Sciatic nerve (tissue), 2 donors: ENCODE measurements at places on chromosomes 6 and 20. TPM values are rescaled to one million over a fixed set of nuclear protein-coding genes. Genes with fewer than 3 reads are reported as not detected.

Gene RAD21L1
- total RNA-seq = not detected

DNA sequence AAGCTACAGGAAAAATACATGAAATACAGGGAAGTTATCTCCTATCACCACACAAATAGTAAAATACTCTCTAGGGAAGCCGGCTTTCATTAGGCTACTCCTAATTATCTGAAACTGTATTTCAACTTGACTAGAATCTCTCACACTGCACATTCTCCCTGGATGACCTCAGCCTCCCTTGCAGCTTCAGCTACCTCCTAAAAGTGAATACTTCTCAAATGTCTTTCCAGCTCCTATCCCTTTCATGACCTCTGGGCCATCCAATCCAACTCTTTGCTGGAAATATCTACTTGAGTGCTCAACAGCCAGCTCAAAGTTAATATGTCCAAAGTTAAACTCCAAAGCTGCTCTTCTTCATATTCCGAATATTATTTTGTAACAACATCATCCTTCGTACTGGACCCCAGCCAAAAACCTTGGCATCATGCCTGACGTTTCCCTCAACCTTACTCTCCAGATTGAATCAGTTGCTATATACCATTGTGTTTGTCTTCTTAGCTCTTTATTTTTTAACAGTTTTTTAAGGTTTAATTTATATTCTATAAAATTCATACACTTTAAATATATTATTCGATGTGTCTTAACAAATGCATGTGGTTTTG, 29.4 kb upstream of the KIF6 start:
- peak; percentile 73 for DNase-seq

Gene ZC2HC1B
- total RNA-seq = not detected

DNA sequence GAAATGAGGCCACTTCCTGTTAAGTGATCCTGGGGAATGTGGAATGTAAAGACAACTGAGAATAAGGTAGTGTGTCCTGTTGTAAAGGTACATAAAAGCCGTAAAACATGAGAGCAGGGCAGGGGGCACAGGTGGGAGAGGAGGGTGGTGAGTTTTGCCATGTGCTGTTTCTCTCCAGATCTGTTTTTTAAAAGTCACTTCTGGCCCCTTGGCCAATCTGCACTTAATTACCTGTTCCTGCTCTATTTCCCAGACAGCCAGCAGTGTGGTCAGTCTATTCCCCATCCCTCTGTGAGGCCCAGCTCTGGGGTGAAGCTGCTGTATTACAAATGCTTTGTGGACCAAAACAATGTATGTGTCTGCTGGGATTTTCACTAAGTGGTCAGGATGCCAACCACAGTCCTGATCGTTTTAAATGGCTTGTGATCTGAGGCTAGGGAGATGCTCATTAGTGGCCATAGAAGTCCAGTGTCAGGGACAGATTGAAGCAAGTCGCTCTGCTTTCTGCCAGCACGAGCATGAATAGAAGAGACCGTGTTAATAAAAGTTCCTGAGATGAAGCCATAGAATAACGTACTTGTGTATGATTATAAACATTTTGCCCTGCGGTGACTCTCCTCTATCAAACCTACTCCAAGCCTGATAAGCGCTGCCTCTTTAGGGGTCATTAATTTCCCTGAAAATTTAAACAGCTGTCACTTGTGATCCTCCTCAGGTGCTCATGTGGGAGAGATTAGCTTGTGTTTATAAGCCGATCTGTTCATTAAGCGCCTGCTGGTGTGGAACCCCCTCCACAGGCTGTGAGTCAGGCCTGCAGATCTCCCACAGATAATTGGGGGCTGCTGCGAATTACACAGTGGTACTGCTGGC, 111.8 kb upstream of the CENPW start:
- no peak for DNase-seq

Gene TRIM15
- total RNA-seq = not detected

GRCh38 chr6:111703723-111704122, 98.0 kb upstream of the TRAF3IP2 start:
- no peak for DNase-seq

DNA sequence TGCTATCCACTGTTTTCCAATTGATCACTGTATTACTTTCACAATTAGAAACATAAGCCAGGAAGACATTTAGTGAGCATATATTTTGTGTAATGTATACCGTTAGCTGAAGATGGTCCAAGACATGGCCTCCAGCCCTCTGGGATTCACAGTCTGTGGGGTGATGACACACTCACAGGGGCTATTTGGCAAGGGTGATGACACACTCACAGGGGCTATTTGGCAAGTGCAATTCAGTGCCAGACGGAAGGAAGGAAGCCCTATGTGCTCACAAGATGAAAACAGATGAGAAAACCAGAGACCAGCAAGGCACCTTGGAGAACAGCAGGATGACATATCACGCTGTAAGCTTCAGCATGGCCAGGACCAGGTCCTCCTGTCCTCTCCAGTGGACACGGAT, 183.7 kb downstream of the MBOAT1 start:
- no peak for DNase-seq

Gene RNF8
- total RNA-seq = 15.7 TPM

- DNase-seq = no peak
Measured at GRCh38 chr6:163525926-163526325, 111.4 kb downstream of the QKI start.

Gene KCNK5
- 15.6 TPM for total RNA-seq

Gene PLA2G7
- 5.9 TPM for total RNA-seq

DNA sequence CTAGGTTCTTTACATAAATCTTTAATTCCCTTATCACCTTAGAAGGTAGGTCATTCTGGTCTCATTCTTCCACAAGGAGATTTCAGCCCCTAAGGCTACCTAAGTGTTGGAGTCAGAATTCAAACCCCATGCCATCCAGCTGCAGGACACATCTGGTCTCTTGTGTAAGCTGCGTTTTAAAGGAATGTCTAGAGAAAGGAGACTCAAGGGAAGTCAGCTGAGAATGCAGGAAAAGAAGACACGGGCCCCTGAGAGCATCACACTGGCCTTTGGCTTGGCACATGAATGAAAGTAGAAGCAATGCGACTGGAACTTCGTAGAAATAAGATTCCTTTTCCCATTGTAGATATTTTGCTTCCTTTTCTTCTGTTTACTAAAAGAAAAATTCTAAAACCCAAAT, 76.7 kb upstream of the SYNJ2 start:
- DNase-seq = no peak

DNA sequence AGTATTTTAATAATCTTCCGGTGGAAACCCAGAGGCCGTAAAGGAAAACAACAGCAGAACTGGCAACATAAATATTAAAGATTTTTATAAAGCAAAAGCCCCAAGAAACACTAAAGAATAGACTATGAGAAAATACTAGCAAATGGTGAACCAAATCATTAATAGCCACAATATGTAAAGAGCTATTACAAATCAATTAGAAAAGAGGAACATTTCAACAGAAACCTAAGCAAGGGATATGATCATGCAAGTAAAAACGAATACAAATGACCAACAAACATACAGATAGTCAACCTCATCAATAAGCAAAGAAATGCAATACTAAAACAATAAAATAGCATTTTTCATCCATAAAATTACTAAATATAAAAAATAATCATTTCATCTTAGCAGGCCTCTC, 3.6 kb downstream of the FBXL4 start:
- no peak for DNase-seq

DNA sequence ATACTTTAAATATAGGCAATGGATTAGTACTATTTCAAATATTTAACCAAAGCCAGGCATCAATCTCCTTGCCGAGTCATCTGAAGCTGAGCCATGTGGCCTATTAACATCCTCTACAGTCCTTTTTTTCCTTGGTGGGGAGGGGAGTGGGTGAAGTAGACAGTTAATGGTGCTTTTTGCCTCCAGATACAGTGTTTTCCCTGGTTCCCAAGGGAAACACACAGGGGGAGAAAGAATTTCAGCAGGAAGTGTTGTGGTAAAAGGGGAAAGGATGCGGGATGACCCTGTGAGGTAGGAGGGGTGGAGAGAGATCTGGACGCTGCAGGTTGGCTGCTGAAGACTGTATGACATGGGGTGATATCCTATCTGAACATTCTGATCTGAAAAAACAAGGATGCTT, 9.6 kb downstream of the CLDN20 start:
- DNase-seq = no peak

- no peak for DNase-seq
Measured at GRCh38 chr6:139472351-139473015, 98.0 kb upstream of the CITED2 start.

DNA sequence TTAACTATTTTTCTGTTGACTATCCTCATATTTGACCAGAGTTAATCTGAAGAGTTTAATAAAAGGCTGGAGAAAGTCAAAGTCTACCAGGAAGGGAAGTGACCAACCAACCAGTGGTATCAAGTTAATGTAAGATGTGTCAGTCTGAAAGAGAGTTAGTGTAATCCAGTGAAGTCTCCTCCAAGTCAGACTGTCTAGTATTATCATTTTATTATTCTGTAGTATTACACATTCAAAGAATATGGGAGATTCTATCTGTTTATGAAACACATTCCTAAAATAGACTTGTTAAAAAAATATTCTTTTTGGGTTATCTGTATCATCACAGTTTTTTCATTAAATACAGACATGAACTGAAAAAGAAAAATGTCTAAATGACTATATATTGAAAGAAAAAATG, 194.4 kb downstream of the BTBD9 start:
- no peak for DNase-seq

GRCh38 chr6:107665382-107665781, 158.7 kb downstream of the SCML4 start:
- no peak for DNase-seq

- DNase-seq = no peak
Measured at GRCh38 chr20:19330731-19331130, 118.3 kb downstream of the SLC24A3 start.

DNA sequence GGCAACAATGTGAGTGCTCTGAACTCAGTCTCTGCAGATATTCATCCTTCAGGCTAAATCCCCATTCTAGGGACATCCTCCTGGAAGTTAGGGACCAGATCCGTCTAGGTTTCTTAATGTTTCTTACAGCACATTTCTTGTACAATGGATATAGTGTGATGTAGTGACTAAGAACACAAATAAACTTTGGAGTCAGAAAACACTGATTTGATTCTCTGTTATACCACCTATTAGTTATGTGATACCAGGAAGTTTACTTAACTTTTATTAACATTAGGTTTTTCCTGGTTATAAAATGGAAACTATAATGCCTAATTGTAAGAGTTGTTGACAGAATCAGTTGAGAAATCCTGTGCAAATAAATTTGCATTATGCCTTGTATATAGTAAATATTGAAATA, 57.6 kb upstream of the KCNQ5 start:
- DNase-seq = no peak

- no peak for DNase-seq
Measured at GRCh38 chr6:11233673-11234573, 1.5 kb upstream of the NEDD9 start.

Gene TMEM14B
- total RNA-seq = 58.9 TPM

- DNase-seq = no peak
Measured at GRCh38 chr6:129453073-129453472, 256.9 kb downstream of the ARHGAP18 start.

GRCh38 chr6:23890543-23891227, 235.3 kb upstream of the NRSN1 start:
- no peak for DNase-seq

DNA sequence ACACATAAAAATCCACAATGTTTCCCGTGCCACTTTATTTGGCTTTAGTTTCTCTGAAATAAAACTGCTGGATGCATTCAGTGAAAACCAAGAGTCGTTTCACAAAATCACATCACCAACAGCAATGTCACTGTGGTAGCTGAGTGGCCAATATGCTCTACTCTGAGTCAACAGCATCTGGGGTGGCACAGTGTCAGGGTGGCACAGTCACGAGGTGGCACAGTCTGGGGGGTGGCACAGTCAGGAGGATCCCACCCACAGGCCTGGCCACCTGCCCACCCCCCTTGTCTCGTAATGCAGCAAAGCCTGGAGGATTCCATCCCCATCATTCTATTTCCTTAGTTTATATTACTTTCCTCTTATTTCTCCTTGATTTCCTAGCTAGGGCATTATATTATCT, 87.0 kb downstream of the ANKRD60 start:
- DNase-seq = no peak

GRCh38 chr6:139855671-139856311, 481.3 kb upstream of the CITED2 start:
- no peak for DNase-seq

DNA sequence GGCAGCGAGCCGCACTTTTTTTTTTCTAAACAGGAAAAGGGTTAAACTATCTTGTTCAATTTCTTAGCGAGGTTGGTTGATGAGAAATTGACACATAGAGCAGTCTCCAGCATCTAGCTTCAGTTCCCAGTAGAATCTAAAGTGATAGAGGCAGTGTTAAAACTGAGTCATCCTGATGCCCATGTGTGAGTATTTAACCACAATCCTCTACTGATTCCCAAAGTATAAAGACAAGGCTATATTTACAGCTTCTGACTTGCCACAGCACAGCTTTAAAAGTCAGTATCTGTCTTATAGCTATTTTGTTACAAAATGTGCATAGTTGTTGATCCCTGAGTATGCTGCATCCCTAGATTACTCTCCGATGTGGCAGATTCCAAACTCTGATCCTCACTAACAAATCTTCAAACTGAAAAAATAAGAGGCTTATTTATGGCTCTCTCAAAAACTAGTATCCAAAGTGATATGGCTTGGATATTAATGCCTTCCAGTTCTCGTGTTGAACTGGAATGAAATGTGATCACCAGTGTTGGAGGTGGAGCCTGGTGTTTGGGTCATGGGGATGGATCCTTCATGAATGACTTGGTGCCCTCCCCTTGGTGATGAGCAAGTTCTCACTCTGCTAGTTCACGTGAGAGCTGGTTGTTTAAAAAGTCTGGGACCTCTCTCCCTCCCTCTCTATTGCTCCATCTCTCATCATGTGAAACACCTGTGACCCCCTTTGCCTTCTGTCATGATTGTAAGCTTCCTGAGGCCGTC, 13.1 kb upstream of the POPDC3 start:
- no peak for DNase-seq
